Activated CD4-positive, CD25-positive, alpha-beta regulatory T cell treated with anti-CD3 and anti-CD28 coated beads, Interleukin-2, amount 50 U/mL, for 72 hours (primary cell): ENCODE measurements at places on chromosomes 11 and 22.

GRCh38 chr11:46907606-46908005 is 10.7 kb downstream of the LRP4 start:
- no peak for DNase-seq

DNA sequence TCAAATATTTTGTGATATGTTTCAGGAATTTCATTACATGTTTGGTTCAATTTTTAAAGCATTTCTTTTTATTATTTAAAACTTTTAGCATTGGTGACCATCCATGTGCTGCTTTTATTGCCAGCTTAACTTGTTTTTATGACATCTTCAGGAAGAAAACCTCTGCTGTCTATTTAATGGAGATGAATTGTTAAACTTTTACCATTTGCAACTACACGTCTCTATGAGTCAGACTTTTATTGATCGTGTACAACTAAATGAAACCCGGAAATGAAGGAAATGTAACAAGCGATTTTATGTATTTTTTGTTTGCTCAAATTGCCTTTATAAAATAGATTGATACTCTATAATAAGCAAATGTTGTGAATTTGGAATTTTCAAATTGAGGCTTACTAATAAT is 113.0 kb downstream of the PTPRJ start:
- DNase-seq, result no peak

DNA sequence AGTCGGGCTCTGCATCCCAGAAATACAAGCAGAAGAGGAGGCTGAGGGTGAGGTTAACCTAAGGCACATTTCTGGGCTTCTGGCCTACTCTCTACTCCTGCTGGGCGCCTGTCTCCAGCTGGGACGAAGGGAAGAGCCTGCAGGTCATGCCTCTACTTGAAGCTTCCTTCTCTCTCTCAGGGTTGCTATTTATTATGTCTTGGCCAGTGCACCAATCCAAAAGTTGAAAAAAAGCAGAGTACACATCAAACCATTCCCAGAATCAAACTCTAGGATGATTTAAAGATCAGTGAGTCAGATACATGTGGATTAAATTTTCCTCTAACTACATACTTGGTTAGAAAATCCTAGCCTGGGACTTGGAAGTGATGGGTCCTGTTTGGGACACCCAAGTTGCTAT is 60.2 kb upstream of the CDON start:
- DNase-seq, result no peak

DNA sequence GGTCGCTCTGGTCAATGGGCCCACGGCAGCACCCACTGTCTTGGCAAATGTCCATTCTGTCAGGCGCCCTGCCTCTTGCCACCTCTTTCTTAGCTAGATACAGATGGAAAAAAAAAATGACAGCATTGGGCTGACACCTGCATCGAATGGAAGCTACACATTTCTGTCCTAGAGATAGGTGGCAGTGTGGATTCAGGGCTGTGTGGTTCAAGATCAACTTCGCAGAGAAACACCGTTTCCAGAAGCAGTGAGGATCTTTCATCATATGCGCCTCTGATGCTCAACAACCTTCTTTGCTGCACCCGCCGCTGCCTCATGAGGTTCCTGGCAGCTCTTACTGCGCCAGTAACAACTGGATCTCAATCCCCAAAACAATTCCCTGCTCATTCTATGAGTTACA is 236.3 kb downstream of the KIRREL3 start:
- no peak for DNase-seq

- DNase-seq, result no peak
Observed at GRCh38 chr22:46525389-46526243, 11.8 kb downstream of the CELSR1 start.
